ENCODE measurements at places on chromosomes 3 and 15.

DNA sequence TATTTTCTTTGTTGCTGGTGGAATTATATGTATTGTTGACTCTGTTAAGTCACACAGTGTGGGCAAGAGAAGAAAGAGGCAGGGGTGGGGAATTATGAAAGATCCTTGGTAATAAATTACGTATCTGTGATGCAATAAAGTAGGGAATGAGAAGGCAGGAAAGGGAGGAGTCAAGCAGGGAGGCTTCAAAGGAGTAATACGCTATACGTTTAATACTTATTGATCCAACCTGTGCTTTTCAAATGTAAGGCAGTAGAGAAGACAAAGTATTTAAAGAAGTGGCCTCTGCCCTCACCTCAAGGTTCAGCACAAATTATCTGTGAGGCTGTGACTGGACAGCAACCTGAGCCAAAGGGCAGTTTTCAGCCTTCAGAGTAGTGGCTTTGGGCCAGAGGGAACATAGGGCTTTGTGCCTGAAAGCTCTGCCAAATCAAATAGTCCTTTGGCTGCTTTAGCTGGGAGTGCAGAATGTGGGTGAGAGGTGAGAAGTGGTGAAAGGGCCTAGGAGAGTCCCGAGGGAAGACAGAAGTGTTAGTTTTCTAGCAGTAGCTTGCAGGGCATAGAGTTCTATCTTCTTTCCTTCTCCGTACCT lies 1.2 kb upstream of the PLIN1 start:
- no peak for DNase-seq

GRCh38 chr3:185176750-185177359 lies 24.0 kb upstream of the C3orf70 start:
- DNase-seq = no peak

- no peak for DNase-seq
Measured at GRCh38 chr3:34364335-34364734, 565.9 kb downstream of the PDCD6IP start.

GRCh38 chr15:77022646-77023575 lies 28.0 kb downstream of the PSTPIP1 start:
- no peak for DNase-seq

- DNase-seq = no peak
Measured at GRCh38 chr15:28106294-28107110, 7.4 kb upstream of the OCA2 start.

GRCh38 chr15:42275780-42276391 lies 2.7 kb upstream of the TMEM87A start:
- no peak for DNase-seq

GRCh38 chr3:124862006-124862405 lies 25.2 kb downstream of the ITGB5 start:
- no peak for DNase-seq

DNA sequence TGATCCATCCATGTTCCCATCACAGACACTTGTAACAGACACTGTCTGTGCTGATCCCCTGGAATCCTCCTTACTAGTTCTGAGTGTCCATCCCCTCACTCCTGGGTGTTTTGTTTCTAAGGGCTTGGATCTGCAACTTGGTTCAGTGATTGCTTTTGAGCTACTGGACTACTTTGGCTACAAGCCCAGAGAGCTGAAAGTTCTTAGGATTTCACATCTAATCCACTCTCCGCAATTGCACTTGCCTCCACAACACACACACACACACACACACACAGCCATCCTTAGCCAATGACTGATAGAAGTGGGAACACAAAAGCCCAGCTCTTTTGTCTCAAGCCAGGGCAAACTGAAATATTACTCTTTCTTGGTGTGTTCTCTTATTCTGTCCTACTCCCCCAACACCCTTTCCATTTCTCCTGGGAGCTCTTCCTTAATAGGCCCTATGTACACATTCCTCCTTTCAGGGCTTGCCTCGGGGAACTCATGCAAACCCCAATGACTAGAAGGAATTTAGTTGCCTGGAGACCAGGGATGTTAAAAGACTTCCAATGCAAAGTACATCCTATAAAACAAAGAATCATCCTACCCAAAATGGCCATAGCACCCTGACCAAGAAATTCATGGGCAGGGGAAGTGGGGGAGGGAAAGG lies 206.1 kb upstream of the UBE2E2 start:
- no peak for DNase-seq

- DNase-seq = no peak
Measured at GRCh38 chr15:90425726-90426346, 37.8 kb downstream of the IQGAP1 start.

- DNase-seq = no peak
Measured at GRCh38 chr3:173221010-173221409, 80.0 kb upstream of the SPATA16 start.

GRCh38 chr3:52636673-52637072 lies 49.0 kb downstream of the PBRM1 start:
- DNase-seq = no peak

GRCh38 chr3:120450600-120451271 lies at the start of gene FSTL1:
FSTL1 (minus strand) TSS chr3:120450992; CDS start chr3:120450746, 246 bp downstream.
- DNase-seq = no peak

GRCh38 chr3:59422312-59422711 lies 372.5 kb upstream of the CFAP20DC start:
- DNase-seq = no peak

GRCh38 chr3:99322551-99322950 lies 315.8 kb upstream of the COL8A1 start:
- no peak for DNase-seq

- no peak for DNase-seq
Measured at GRCh38 chr3:172707030-172707429, 3.8 kb downstream of the NCEH1 start.

DNA sequence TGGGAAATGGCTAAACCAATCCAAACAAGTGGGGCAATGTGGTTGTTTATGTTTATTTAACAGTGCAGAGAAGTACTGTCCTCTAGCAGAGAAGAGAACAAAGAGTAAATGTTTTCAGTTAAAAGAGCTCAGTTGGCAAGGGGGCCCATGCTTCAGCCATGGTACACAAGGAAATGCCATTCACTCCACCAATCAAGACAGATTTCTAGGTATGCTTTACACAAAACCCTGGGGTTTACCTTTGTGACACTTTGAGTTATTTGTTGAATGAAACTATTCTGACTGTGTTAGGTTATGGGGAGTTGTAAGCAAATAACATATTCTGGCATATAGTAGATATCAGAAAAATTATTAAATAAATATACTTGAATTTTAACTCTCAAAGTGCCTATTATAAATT lies 228.5 kb upstream of the MME start:
- no peak for DNase-seq

- DNase-seq = no peak
Measured at GRCh38 chr15:79451361-79451999, 19.3 kb downstream of the MINAR1 start.

GRCh38 chr3:152973575-152973974 lies 138.6 kb downstream of the P2RY1 start:
- no peak for DNase-seq

- no peak for DNase-seq
Measured at GRCh38 chr15:51588966-51589365, 33.6 kb downstream of the DMXL2 start.

- no peak for DNase-seq
Measured at GRCh38 chr3:36461597-36461996, 81.3 kb downstream of the STAC start.

- DNase-seq = no peak
Measured at GRCh38 chr3:48929358-48930035, 10.9 kb downstream of the ARIH2 start.

DNA sequence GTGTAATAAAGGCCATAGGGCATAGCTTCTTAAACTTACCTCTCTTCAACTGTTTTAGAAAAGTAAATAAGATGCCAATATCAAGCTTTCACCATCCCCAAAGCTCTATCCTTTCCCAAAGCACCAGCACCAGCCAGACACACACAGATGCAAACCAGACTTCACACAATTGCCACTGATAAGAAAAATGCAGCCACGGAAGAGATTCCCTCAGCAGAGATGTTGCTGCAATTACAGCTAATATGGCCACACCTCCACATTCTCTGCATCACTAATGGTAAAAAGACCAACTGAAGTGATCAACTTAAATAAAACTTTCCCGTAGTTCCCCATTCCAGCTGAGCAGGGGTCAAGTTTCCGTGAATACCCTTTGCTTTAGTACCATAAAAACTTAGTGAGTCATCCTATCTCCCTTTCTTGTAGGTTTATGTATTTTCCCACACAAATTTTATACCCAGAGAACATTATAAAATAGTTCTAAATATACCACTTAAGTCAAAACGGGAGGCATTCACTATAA lies 64.4 kb downstream of the SLC9A9 start:
- no peak for DNase-seq

GRCh38 chr3:45056608-45057301 lies 30.7 kb downstream of the CLEC3B start:
- DNase-seq = no peak

- DNase-seq = no peak
Measured at GRCh38 chr3:112382543-112383160, 49.7 kb downstream of the CD200 start.

DNA sequence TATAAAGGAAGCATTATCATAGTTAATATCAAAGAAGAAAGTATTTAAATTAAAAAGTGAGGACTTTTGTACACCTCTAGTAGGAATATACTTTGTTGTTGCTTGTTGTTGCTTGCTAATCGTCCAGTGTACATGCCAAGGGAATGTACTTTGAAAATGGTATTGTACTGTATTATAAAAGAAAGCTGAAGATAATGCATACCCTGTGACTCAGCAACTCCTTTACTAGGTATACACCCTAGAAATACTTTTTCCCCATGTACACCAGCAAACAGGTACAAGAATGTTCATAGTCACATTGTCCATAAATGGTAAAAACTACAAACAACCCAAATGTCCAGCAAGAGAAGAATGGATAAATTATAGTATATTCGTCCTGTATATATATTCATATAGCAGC lies 12.0 kb downstream of the TTBK2 start:
- DNase-seq = no peak

DNA sequence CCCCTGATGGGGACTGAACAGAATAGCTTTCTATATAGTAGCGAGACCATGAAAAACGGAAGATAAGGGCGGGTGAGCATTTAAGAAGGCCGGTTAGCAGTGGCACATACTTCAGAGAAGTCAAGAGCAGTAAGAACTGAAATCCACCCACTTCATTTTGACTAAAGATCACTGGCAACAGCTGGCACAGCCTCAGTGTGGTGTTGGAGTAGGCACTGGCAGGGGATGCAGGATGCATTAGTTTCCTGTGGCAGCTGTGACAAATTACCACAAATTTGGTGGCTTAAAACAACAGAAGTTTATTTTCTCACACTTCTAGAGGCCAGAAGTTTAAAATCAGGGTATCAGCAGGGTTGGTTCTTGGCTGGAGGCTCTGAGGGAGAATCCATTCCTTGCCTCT lies 176.5 kb downstream of the ADAMTSL3 start:
- DNase-seq = no peak

DNA sequence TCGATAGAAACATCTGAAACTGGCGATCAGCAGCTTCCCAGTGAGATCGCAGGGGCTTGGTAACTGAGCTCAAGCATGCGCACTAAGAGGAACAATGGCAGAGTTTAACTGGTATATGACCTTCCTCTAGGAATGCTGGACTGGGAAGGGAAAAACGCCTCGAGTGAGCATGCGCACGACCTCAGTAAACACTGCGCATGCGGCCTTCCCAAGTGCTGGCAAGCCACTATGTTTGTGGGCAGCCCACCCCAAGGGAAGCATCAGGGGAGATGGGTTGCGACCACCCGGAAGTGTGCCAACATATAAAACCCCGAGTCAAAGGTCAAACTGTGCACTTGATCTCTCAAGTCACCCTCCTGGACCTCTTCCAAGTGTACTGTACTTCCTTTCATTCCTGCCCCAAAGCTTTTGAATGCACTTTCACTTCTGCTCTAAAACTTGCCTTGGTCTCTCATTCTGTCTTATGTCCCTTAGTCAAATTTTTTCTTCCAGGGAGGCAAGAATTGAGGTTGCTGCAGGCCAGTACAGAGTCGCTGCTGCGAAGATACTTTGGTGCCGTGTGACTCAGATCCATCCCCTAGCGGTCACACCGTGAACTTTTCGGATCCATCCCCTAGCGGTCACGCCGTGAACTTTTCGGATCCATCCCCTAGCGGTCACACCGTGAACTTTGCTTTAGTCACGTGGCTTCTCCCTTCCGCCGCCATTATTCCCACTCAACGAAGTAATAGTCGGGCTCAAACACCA lies 243.3 kb downstream of the FAM43A start:
- no peak for DNase-seq

GRCh38 chr3:162632672-162633071 lies 1136.1 kb downstream of the OTOL1 start:
- DNase-seq = no peak

DNA sequence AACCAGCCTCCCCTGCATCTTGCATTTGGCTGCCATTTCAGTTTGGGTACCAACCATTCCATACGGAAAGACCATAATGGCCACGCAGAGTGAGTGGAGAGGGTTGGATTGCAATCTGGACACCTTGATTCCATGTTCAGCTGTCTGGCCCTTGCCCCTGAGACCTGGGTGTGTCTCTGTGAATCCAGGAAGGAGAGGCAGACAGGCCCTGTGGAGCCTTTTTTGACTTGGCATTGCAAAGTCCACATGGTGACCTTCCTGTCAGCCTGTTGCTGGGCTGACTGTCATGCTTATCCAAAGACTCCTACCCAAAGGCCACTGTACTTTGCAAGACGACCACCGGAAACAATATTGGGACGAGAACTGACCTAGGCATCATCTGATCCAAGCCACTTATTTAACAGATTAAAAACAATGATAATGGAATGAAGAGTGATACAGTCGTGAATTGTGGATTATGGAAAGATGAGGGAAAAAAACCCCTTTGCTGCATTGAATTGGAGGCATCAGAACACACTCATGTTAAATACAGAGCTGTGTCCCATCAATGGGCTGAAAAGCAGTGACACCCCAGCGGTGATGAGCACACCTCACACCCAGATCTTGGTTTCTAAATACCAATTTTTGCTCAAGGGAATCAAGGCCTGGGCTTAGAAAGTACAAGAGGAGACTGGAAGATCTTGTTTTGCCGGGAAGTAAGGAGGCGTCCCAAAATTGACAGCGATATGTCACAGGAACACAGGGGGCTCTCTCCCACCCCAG lies 86.0 kb downstream of the LRRK1 start:
- no peak for DNase-seq

GRCh38 chr15:61489571-61489970 lies 260.5 kb upstream of the RORA start:
- no peak for DNase-seq

DNA sequence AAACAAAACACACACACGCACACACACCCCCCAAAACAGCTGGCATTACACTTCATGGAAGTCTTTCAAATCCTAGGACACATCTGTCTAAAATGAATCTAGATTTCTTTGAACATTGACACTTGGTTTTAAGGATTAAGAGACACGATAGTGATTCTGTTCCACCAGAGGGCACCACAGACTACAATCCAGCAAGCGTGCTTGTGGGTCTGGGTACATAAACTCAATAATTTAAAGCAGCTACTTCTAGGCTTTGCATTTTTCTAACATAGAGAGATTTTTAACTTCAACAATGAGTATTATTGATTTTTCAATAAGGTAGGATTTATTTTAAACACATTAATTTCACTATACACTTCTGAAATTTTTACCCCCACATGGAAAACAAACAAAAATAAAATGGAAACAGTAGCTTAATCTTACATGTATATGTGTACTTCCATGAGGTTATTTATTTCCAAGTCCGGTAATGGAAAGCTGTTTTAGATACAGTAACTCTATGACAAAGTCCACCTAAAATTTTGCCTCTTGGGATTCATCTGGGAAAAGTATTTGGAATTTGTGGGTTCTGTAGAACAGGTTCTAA lies 564.0 kb upstream of the TGFBR2 start:
- DNase-seq = peak; percentile 10

GRCh38 chr3:166498446-166498845 lies 661.2 kb upstream of the BCHE start:
- no peak for DNase-seq
